ENCODE measurements at places on chromosomes 2 and 18. TPM values are rescaled to one million over a fixed set of nuclear protein-coding genes. Genes with fewer than 3 reads are reported as not detected.

DNA sequence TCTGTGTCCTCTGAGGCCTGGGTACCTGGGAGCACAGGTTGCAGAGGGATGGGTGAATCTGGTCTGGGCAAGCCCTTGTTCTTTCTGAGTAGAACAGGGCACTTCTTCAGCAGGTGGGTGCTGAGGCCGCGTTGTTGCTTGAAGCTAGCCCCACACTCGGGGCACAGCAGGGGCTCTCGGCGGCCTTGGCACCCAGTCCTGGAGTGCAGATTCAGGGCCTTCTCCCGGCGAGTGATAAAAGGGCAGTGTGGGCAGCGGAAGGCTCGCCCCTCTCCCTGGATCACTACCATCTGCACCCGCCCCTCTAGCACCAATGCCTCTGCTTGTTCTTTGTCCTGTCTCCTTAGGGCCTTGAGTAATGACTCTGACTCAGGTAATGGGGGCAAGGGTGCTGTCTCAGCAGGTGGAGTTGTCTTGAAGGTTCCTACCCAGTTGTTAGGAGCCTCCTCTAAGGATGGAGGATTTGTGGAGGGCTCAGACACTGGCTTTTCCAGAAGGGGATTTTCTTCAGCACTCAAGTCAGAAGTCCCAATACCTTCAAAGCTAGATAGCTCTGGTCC, 15.6 kb downstream of the ZNF142 start:
- no peak overlapping the region for H3K27ac ChIP-seq
- DNase-seq, result no peak
- no peak overlapping the region for H3K4me3 ChIP-seq
- peaks cover 11% of the 10 kb centered on the region for H3K4me1 ChIP-seq

GRCh38 chr2:166573391-166573790, 79.3 kb upstream of the SCN7A start:
- H3K36me3 ChIP-seq, result no peaks in the 10 kb centered on the region
- H3K27ac ChIP-seq, result peak overlapping the region; percentile 40
- no peaks in the 10 kb centered on the region for H3K27me3 ChIP-seq
- peak; percentile 30 for DNase-seq
- H3K4me1 ChIP-seq, result peaks cover 31% of the 10 kb centered on the region

DNA sequence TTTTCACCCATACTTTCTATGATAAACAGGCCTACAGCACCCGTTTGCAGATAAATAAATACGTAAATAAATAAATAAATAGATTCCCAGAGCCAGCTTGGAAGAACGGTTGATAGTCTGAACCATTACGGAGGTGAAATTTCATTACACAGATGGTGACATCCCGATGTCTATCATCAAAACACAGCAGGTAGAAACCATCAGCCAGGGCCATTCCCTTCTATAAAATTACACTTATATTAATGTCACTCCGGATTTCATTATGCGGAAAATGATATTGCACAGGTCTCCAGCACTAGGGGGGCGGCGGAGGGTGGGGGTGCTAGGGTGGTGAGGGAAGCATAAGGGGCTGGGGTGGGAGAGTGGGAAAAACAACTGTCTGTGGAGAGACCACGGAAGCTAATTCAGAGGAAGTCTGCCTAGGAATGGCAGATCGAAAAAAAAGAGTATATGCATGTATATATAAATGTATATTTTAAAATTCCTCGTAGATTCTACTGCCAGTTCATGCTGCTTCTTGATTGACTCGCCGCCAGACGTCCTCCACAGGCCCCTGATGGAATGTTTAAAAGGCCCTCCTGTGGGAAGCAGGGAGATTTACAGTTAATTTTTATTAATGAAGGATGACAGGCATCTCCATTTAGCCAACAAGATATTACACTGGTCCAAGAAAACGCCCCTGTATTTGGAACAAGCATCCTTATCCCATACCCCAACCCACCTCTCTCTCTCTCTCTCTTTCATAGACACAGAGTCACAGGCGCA, 1906.0 kb upstream of the PIK3C3 start:
- H3K27me3 ChIP-seq, result no peaks in the 10 kb centered on the region
- H3K4me3 ChIP-seq, result no peak overlapping the region
- H3K27ac ChIP-seq, result no peak overlapping the region
- no peak for DNase-seq
- no peaks in the 10 kb centered on the region for H3K36me3 ChIP-seq
- H3K4me1 ChIP-seq, result no peaks in the 10 kb centered on the region

The COL3A1 gene
- total RNA-seq, result 594 TPM

The FN1 gene
- 5,127 TPM for total RNA-seq

DNA sequence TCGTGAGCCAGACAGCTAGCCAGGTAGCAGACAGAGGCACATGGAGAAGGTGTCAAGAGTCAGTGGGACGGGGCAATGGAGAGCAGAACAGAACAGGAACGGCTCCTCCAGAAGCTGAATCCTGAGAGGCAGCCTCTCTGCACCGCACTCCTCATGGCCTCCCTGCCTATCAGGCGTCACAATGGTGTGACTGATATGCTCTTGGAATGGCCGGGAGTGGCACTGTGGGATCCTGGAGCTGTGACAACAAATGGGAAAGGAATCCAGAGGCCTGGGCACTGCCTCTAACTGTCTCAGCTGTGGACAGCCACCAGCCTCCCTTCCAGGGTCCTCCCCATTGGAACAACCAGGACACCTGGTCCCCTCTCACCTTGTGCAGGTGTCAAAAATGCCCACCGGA, 89.1 kb upstream of the ID2 start:
- DNase-seq, result no peak
- H3K27me3 ChIP-seq, result peaks cover 11% of the 10 kb centered on the region
- no peaks in the 10 kb centered on the region for H3K36me3 ChIP-seq

The CTNNA2 gene
- not detected for total RNA-seq

DNA sequence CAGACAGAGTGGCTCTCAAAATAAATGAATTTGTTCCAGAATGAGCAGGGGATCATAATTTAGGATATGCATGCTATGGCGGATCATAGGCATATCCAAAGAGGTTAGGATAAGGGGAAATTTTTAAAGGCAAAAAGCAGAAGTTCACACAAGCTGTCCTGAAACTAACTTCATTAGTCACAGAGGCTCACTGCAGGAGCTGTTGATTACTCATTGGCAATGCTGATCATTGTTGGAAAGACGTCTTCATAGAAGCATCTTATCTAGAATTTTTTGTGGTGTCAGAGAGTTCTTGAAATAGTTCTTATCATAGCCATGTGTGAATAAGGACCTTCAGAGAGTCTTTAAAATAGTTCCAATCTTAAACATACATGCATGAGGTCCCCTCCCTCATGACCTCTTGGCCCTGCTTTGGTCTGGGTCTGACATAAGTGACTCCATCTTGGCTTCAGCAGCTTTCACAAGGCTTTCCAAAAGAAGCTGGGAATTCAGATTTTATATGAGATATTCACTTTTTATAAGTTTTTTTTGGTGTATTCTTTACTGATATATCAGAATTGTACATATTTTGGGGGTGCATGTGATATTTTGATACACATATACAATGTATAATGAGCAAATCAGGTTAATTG, 7.5 kb upstream of the CCDC195 start:
- peak; percentile 4 for DNase-seq
- H3K27ac ChIP-seq, result 0 out of 2 replicates have a peak overlapping the region, but pooled peaks have one; percentile 22
- no peak overlapping the region for H3K4me3 ChIP-seq
- H3K36me3 ChIP-seq, result no peaks in the 10 kb centered on the region

- peaks cover 6% of the 10 kb centered on the region for H3K27me3 ChIP-seq
- H3K4me1 ChIP-seq, result peaks cover 11% of the 10 kb centered on the region
- no peak overlapping the region for H3K27ac ChIP-seq
- DNase-seq, result no peak
These were observed 100.9 kb downstream of the ARL4C start for GRCh38 chr2:234395891-234396420.

GRCh38 chr2:174688079-174688478, 76.2 kb downstream of the CHRNA1 start:
- H3K36me3 ChIP-seq, result no peaks in the 10 kb centered on the region
- DNase-seq, result peak; percentile 63
- H3K4me3 ChIP-seq, result no peak overlapping the region
- peaks cover 17% of the 10 kb centered on the region for H3K4me1 ChIP-seq

GRCh38 chr2:224584785-224585210, 365 bp downstream of the CUL3 start:
- H3K27me3 ChIP-seq, result peaks cover 3% of the 10 kb centered on the region
- peak overlapping the region; percentile 87 for H3K4me3 ChIP-seq
- H3K36me3 ChIP-seq, result peaks cover 27% of the 10 kb centered on the region
- H3K4me1 ChIP-seq, result peaks cover 35% of the 10 kb centered on the region
- no peak for DNase-seq
- peak overlapping the region; percentile 62 for H3K27ac ChIP-seq

GRCh38 chr2:104864280-104865095, 10.6 kb downstream of the POU3F3 start:
- H3K4me3 ChIP-seq, result no peak overlapping the region
- H3K27ac ChIP-seq, result no peak overlapping the region
- H3K36me3 ChIP-seq, result no peaks in the 10 kb centered on the region
- peaks cover 55% of the 10 kb centered on the region for H3K27me3 ChIP-seq

The C1QL2 gene
- not detected for total RNA-seq

GRCh38 chr2:226832061-226832460, 3.8 kb upstream of the RHBDD1 start:
- no peaks in the 10 kb centered on the region for H3K27me3 ChIP-seq
- no peak overlapping the region for H3K27ac ChIP-seq
- H3K4me1 ChIP-seq, result peaks cover 33% of the 10 kb centered on the region
- H3K4me3 ChIP-seq, result no peak overlapping the region

GRCh38 chr2:212249451-212249850, 289.2 kb downstream of the ERBB4 start:
- H3K4me1 ChIP-seq, result no peaks in the 10 kb centered on the region
- no peak overlapping the region for H3K4me3 ChIP-seq
- DNase-seq, result no peak
- no peaks in the 10 kb centered on the region for H3K36me3 ChIP-seq
- H3K27me3 ChIP-seq, result no peaks in the 10 kb centered on the region

Data from HFFc6 (cell line).